AG04450 (cell line): ENCODE measurements at places on chromosomes 2 and 18.

DNA sequence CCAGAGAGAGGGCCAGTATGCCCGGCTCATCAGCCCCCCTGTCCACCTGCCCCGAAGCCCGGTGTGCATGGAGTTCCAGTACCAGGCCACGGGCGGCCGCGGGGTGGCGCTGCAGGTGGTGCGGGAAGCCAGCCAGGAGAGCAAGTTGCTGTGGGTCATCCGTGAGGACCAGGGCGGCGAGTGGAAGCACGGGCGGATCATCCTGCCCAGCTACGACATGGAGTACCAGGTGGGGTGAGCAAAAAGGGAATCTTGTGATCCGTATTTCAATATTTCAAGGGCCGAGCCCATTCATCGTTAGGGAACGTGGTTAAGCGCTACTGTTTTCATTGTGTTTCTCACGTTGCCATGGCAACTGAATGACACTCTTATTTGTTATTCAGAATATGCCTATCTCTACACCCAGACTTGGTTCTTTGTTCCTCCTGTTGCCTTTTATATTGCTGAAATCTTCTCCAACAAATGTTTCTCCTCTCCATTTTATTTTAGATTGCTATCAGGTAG lies 81.5 kb downstream of the NRP2 start:
- DNase-seq = peak; percentile 46

GRCh38 chr18:51621113-51621863 lies 423.8 kb upstream of the MEX3C start:
- no peak for DNase-seq

GRCh38 chr2:202564226-202564625 lies 70.5 kb upstream of the FAM117B start:
- no peak for DNase-seq

- no peak for DNase-seq
These were observed 21.9 kb downstream of the TEX44 start for GRCh38 chr2:231614559-231615057.

- DNase-seq = no peak
These were observed 173.5 kb upstream of the SIX2 start for GRCh38 chr2:45182667-45183295.

DNA sequence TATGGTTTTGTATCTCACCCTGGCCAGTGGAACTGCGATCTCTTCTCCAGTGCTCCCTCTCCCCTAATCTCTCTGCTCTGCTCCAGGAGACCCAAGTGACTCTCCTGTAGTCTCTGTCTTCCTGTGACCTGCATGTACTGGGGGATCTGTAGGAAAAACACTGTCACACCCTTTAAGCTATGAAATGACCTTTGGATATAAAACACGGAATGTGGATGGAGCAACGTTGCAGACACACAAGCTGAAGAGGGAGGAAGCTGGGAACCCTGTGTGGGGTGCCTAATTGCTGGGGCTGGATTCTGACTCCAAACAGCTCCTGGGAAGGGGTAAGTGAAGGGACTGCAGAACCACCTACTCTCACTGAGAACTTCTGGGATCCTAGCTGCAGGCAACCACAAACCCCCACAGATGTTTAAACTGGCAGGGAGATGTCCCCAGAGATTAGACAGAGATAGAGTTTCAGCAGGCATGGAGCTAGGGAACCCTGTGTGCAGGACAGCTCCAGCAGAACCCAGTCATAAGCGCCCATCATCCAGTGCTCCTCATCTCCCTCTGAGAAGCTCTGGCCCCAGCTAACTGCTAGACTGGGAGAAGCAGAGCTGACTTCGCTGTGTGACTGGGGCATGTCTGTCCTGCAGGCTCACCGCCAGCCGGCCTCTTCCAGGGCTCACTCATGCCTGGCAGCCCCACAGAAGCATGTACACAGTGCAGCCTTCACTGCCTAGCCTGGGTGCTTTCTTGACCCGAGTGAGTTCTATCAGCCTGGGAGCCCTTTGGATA lies 482.7 kb upstream of the SETBP1 start:
- no peak for DNase-seq

DNA sequence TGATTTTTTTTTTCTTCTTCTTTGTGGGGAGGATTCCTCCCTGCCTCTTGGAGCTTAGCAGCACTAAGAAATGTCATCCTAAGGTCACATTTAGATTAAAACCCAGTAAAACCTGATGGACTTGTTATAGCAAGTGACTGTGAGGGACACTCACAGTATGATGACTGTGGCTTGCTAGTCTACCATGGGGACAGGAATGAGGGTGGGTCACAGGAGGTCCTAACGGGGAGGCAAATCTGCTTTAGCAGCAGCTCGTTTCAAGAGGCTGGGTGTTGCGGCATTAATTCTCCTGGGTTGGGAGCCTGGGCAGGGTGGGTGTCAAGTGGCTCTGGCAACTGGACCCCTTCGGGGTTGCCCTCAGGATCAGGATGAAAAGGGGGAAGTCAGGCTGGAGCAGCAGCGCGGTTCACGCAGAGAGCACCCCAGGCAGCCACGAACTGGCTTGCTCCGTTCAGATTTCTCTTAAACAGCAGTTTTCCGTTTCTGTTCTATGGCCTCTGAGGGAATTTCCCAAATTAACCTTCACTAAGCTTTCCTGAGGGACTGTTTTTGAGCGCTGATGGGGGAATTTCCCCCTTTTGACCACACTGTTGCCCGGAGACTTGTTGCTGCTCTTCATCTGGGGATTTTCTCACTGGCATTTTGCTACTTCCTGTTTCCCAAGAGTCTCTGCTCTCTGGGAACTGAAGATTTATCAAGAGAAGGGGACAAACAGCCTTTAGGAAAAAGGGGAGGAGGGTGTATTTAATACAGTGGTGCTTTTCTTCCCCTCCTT lies 59.8 kb upstream of the PELI1 start:
- DNase-seq = no peak

GRCh38 chr18:76689646-76690264 lies 132.6 kb upstream of the ZNF236 start:
- DNase-seq = no peak

DNA sequence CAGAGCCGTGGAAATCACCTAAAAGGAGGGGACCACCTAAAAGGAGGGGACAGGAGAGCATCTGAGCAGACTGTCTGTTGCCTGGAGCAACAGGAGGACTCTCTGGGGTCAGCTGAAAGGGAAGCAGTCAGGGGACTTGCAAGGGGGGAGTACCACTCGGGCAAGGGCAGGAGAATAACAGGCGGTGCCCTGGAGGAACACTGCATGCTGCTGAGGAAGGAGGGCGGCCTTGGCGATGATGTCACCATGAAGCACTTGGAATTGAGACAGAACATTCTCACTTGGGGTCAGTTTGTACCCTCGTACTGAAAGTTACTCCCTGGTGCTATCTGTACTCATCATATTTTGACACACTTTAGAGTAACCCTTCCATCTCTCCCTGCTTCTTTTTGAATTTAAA lies 18.4 kb downstream of the SIX3 start:
- no peak for DNase-seq

- DNase-seq = no peak
These were observed 17.0 kb downstream of the ITSN2 start for GRCh38 chr2:24343225-24343882.

DNA sequence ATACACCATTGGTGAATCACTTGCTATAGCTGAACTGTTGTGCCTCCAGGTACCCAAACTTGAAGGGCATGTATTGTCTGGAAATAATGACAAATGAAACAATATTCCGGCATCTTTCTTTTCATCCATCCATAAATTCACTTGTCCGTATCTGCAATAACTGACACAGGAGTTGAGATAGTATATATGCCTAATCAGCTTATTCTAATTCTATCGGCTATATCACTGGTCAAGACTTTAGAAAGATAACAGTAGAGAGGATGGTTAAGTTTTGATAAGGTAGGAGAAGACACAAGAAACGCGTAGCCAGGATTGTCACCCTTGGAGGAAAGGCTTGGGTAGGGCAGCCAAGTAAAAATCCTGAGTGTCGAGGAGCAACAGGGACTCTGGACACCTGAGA lies 1634.6 kb upstream of the CELF4 start:
- no peak for DNase-seq

- DNase-seq = no peak
These were observed 107.4 kb downstream of the TMEM200C start for GRCh38 chr18:5787936-5788335.

DNA sequence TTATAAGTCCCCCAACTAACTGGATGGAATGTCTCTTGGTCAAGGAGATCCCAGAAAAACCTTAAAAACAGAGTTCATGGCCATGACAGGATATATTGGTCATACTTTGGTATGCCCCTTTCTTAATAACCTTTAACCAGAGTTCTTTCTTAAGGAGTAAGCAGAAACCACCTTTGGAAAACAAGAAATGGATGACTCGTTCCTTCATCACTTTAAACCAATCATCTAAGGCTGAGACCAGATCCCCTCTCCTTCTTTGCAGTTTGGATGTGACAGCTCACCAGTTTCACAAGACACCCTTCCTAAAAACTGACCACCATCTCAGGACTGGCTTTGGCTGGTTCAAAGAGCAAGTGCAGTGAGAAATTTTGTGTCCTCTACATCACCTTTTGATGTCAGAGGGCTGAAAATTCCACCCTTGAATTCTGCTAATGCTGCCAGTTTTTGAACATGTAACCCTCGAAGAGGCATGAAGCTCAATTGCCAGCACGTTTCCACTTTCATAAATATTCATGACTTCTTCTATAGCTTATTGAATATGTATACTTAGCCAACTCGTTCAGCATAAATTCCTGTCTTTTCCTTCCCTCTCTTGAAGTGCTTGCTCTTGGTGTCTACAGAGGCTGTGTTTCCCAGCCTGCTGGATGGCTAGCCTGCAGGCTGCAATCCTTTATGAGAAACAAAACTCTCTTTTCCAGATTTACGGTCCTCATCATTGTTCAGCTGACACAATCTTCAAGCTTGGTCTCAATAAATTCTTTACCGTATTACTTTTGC lies 1323.5 kb upstream of the TMEFF2 start:
- peak; percentile 3 for DNase-seq

- DNase-seq = no peak
These were observed 37.1 kb downstream of the ANKRD44 start for GRCh38 chr2:197273485-197273884.
